ENCODE measurements at places on chromosomes 7 and 10.
A peak's percentile ranks its signal among the peaks of the same experiment; 100 is the strongest.

- DNase-seq, result no peak
These were observed 91.7 kb downstream of the MAD1L1 start for GRCh38 chr7:2141021-2141410.

DNA sequence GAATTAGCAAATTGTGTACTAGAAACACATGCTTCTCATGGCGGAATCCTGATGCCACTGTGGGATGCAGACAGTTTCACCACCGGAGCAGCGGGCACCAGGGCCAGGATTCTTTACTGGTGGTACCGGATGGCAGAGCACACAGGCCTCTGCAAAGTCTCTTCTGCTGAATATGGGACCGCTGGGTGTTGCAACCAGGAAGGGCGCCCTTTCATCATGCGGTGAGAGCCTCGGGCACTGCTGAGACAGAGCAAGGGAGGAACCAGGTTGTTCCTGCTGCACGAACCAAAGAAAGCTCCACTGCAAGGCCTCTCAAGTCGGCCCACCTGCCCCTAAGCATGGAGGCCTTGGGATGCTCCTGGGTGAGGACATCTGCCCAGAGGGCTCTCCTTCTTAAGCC lies 57.0 kb upstream of the NMT2 start:
- no peak for DNase-seq

GRCh38 chr7:7848246-7848645 lies 120.3 kb upstream of the GLCCI1 start:
- no peak for DNase-seq

- no peak for DNase-seq
These were observed 19.8 kb downstream of the GPR141 start for GRCh38 chr7:37703361-37703760.

GRCh38 chr7:90212149-90212495 lies 582 bp downstream of the STEAP2 start:
- no peak for DNase-seq

GRCh38 chr10:46069771-46070463 lies 23.8 kb upstream of the MSMB start:
- no peak for DNase-seq

DNA sequence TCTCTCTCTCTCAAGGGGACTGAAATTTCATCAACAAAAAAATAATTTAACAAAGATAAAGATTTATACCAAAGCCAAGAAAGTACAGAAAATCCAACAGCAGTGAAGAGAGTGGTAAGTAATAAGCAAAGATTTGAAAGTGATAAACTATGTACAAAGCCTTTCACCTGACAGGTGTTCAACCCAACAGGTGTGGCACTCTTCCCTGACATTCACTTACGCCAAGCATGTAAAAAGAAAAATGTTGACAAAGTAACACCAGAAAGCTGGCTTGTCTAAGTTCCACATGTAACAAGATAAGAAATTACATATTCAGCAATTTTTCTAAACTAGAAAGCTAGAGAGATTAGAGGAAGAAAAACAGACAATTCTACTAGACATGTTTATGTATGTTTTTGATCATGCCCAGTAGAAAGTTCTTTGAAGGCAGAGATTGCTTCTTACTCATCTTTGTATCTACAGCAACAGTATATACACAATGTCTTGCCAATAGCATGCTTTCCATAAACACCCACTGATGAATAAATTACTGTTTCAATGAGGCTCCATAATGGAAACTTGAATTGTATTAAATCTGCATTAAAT lies 468.5 kb downstream of the PARD3 start:
- no peak for DNase-seq

DNA sequence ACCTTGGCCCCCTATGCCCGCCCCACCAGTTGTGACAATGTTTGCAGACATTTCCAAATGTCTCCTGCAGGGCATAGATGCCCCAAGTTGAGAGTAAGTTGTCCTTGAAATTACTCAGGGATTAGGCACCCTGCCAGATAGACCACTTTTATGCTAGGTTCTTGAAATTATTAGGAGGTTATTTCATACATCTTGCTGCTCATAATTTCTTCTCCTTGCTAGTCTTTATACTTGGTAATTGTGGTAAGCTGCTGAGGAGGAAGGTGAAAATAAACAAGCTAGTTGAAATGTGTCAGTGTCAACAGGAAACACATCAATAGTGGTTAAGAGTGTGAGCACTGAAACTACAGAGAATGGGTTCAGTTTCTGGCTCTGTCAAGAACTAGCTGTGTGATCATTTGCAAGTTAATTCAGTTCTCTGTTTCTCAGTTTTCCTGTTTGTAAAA lies 63.7 kb upstream of the AOAH start:
- DNase-seq, result no peak

GRCh38 chr7:105885387-105886111 lies 9.2 kb upstream of the ATXN7L1 start:
- DNase-seq, result peak; percentile 10

DNA sequence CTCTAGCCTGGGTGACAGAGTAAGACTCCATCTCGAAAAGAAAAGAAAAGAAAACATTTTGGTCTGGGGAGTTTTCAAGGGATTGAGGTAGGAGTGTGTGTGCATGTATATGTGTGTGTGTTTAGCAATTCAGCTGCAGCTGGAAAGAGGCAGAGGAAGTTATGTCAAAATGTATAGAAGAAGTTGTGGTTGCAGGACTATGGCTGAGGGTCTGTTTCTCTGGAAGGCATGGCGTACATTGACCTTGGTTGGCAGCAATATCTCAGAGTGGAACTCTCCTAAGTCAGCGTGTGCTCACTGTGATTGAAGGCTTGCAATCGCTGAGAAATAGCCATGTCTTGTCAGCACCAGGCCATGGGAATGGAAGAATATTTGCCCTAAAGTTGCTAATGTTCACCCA lies 28.6 kb upstream of the RHBDD2 start:
- no peak for DNase-seq

- no peak for DNase-seq
These were observed 46.3 kb downstream of the PDK4 start for GRCh38 chr7:95549818-95550529.

GRCh38 chr7:70193514-70193913 lies 595.2 kb downstream of the AUTS2 start:
- DNase-seq, result no peak

DNA sequence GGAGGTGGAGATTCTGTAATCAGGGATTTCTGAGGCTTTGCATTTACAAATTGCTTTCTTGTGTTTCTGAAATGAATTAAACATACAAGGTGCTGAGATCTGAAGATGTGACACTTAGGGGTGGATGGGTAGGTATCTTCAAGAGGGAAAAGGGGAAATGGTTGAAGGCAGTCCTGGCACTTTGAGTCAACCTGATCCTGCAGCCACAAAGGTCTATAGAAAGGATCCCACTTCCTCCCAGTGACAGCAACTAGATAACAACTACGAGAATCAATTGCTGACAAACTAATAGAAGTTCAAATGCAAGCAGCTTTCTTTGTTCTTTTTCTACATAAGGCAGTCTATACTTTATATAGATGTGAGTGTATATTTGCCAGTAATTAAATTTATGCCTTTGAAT lies 553.3 kb downstream of the MDFIC start:
- no peak for DNase-seq

DNA sequence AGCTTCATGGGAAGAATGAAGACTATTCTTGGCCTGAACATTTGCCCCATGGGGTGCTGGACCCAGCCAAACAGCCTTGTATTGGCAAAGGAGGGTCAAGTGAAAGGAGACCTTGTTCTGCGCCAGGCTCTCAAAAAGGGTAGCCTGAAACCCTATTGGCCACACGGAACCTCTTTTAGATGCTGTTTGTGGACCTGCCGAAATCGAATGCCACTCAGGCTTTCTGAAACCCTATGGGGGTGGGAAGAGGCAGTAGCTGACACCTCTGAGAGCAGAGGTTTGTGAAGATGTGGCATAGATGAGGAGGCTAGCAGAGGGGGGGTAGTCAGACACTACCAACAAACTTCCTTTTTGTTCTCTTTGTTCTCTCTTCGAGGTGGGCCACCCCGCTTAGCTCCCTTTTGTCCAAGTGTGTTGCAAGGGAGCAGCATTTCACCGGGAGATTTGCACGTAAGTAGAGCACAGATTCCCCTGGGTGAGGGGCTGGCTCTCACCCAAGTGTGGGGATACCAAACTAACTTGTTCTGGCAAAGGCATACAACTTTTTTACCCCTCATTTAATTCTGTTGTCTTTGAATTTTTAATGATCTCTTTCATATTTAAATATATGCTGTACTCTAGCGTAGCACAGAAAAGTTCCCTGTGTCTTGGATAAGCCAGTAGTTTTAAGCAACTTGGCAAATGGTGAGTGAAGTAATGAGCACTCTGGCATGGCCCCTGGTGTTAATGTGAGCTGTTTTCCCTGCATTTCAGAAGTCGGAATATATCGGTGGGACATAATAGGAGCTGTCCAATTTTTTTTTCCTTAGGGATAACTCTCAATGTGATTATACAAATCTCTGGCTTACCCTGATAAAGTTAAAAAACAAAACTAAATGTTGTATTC lies 107.7 kb downstream of the SEPTIN7 start:
- DNase-seq, result no peak

DNA sequence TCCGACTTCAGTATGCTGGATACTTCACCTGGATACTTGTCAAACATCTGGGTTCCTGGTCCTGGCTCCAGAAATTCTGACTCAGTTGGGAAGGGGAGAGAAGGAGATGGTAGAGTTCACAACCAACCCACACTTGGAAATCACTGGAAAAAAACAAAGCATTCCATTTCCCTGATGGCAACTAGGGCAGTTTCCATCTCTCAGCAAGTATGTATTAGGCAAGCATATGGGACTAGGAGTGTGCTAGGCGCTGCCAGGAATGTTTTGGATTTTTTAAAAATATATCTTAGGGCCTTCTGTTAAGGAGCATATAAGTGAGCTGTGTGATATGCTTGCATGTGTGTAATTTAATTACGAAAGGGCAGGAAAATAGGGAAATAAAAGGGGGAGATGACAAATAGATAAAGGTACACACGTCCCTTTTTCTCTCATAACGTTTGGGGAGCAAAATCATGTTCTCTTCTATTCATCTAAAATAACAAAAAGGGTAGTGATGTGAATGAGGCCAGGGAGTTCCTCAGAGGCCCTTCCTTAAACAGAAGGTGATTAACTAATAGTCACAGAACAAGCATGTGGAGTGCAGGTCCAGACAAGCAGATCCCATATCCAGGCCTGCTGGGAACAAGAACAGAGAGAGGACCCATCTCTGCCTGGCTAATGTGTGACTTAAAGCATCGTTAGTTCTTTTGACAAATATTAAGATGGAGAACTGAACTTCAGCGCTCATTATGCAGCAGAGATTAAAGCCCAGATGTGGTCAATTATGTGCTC lies 64.5 kb upstream of the NFE2L3 start:
- DNase-seq, result no peak

DNA sequence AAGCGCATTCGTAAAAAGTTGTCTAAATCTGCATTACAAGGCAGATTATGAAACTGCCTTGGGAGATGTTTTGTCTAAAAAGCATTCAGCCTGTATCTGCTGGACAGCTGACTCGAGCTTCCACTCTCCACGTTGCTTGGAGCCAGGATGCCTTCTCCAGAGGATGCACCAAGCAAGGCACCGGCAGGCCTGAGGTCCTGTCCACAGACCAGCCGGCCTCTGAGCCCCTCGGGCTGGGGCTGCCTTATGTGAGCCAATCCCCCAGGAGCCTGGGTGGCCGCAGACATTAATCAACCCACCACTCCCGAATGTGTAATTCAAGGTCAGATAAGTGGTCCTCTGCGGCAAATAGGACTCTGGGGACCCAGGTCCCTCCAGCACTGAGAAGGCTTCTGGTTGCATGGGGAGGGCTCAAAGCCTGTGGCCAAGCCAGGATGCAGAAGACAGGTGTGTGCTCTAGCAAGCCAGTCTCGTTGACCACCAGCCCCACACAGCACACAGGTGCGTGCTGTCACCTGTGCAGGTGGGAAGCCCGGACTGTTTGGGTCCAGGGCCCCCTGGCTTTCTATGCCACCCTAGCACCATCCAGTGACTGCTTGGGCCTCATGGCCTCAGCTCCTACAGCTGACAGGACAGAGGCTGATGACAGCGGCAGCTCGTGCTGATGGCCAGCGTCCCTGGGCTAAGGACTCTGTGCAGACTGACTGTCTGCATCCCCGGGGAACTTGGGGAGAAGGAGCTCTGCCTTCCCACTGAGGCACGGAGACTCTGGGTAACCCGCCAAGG lies 4.8 kb upstream of the RET start:
- DNase-seq, result no peak

DNA sequence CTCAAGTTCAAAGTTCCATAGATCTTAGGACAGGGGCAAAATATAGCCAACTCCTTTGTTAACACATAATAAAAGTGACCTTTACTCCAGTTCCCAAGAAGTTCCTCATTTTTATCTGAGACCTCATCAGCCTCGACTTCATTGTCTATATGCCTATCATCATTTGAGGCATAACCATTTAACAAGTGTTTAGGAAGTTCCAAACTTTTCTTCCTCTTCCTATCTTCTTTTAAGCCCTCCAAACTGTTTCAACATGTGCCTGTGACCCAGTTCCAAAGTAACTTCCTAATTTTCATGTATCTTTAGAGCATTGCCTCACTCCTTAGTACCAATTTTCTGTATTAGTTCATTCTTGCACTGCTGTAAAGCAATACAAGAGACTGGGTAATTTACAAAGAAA lies 569.1 kb downstream of the ANKRD7 start:
- no peak for DNase-seq

- DNase-seq, result no peak
These were observed 51.6 kb upstream of the MGMT start for GRCh38 chr10:129415215-129416140.

DNA sequence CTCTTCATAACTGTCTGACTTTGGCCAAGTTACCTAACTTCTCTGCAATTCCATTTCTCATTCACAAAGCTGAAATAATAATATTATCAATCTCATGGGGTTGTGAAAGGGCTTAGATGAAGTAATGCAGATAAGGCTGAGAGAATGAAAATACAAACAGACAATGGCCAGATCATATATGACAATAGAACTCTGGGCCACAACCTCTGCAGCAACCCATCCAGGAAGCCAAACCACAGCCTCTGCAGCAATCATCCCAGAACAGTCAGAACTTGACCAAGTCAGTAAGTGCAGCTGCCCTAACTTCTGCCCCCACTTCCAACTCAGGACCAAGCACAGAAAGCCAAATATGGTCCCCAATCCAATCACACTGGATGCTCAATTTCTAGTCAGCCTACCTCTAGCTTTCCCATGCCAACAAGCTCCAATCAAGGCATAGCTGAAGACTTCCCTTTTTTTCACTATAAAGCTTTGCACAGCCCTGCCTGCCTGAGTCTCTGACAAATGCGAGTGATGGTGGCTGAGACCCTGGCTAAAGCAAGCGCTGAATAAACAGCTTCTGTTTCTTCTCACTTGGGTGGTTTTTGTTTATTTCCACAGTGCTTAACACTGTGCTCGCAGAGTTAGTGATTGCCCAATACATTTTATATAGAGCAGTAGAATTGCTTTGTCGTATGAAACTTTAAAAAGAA lies 34.8 kb upstream of the TNPO3 start:
- DNase-seq, result no peak

DNA sequence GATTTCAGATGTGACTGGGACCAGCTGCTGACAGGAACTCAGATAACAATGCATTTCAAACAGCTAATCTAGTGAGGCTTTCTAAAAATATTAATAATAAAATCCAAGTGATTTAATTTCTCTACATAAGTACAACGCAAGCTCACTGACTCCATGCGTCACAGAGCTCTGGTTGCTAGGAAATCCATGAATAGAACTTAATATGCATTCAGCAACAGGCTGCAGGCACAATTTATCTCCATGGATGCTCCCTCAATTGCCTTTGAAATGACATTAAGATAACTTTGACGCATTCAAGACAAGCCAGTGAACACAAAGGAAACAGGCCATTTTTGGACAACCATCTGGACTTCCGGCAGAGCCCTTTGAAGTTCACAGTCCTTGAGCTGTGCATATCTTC lies 118.7 kb upstream of the COL1A2 start:
- no peak for DNase-seq

Data from NCI-H1436 (cell line).